ENCODE measurements at places on chromosomes 1 and 21.

- no peak for DNase-seq
Observed at GRCh38 chr1:158607296-158607695, 2.2 kb downstream of the OR10Z1 start.

- no peak for DNase-seq
Observed at GRCh38 chr1:198677027-198677426, 38.2 kb downstream of the PTPRC start.

DNA sequence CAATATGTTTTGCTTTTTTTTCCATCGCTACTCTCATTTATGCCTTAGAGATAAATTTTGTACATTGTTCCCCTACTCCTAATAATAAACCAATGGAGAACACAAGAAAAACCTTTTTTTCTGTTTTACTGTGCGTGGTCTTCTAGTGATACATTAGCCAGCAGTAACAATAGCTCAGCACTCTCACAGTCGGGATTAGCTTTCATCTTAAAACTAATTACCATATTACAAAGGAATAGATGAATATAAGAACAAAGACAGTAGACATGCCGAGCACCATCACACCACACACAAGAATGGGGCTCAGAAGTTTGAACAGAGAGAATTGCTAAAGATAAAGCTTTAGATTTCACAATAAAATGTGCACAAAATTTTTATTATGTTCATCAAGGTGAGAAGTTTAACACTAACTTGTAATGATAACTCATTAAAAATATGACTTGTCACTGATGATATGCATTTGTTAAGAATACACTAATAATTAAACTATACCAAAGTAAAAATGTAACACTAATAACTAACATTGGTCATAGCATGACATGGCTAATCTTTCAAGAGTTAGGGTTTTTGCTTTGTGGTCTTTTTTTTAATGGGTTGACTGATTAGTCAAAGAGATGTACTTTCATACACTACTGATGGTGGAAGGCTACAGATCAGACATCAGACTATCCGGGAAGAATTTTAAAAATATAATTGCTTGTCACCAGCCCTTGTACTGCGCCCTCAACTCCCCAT lies 61.8 kb downstream of the EXTL2 start:
- no peak for DNase-seq

DNA sequence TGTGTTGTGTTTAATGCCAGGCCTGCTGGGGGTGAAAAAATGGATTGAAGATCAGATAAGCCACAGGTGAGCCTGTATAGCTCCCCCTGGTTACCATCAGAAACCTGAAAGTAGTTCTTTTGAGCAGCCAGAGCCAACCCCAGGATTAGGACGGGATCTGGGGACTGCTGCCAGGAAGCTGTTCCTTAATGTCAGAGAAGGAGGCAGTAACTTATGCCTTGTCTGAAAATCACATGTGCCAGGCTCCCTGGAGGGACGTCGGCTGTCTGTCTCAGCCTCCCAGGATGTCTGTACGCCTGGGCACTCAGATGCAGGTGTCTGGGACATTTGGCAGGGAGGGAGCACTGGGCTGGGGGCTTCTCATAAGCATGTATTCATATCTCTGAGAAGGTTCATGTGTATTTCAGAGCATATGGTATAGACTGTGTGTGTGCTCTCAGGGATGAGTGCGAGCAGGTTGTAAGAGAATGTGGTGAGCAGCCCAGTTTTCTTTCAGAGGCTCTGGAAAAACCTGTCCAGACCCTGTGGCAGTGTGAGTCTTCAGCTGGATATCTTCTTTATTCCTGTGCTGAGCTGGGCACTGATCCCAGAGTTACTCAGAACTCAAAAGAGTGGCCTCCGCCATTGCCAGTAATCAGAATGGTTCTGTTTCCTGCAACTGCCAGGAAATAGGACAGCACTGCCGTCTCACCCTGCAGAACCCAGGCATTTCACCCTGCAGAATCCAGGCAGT lies 2.8 kb downstream of the FAM43B start:
- peak; percentile 43 for DNase-seq

GRCh38 chr1:206706806-206707366 lies 22.2 kb downstream of the MAPKAPK2 start:
- peak; percentile 63 for DNase-seq
